Erythroblast (primary cell): ENCODE measurements at places on chromosomes 4 and X.

- DNase-seq: no peak
These were observed 1.2 kb upstream of the FGFBP2 start for GRCh38 chr4:15964159-15964558.

DNA sequence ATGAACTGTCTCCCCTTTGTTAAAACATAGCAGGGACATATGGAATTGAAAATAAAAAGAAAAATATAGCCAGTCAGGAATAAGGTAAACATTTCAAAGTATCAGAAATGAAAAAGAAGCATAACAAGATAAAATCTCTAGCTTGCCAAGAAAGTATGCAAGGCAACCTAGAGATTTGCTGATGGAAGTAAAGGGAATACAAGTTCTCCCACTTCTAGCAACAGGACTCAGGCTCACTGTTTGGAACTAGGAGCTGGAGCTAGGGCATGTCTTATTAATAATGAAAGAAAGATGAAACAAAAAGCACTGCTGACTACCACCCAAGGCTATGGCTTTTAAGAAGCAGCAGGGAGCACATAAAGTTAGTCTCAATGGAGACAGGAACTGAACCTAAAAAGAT is 18.2 kb downstream of the ANKRD50 start:
- no peak for DNase-seq

DNA sequence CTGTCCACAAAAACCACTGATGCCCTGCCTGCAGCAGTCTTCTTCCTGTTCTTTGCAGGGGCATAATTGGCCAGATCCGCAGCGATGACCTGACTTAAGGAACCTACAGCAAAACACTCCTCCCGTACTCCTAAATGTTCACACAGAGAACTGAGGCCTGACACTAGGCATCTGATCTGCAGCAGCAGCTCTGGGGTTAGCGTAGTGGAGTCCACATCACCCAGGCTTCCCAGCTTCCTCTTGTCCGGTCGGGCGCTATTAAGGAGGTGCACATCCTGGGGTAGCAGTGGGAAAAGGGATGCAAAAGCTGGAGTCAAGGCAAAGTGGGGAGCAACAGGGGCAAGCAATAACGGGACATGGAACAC is 758 bp downstream of the SCFD2 start:
- peak; percentile 63 for DNase-seq

- DNase-seq: peak; percentile 26
These were observed 129.0 kb downstream of the C4orf51 start for GRCh38 chr4:145808848-145809512.

DNA sequence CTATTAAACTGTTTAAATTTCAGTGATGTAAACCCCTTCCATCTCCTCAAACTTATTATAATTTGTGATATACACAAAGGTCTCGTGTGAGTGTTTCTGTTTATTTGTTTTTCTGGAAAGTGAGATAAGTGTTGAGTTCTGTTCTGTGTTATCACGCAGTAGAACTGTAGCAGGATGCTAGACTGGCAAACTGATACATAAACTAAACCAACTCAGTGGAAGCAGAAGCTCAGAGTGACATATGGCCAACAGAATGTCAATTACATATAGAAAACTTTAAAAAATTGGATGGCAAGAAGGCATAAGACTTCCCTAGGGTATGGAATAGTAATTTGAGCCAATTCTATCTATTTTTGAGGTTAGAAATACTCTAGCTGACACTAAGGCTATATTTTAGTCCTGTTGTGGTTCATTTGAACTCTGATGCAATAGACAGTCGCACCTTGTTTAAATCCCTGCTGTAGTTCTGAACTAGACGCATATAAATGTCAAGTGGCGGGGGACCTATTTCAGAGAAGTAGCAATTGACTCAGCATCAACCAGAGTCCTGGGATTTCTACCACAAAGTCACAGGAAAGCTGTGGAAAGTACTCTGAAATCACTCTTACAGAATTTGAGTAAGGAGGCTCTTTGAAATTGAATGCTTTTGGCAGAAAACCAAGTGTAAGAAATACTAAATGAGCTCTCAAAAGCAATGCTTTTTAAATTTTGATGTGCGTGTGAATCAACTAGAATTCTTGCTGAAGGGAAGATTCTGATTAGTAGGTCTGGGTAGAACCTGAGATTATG is 294.4 kb downstream of the INPP4B start:
- no peak for DNase-seq
